ENCODE measurements at places on chromosomes 6 and 20. TPM values are rescaled to one million over a fixed set of nuclear protein-coding genes. Genes with fewer than 3 reads are reported as not detected.

SLC32A1 gene
- not detected for polyA plus RNA-seq

SNX3 gene
- polyA plus RNA-seq = 59.7 TPM

RNF182 gene
- polyA plus RNA-seq = 0.34 TPM

RHAG gene
- polyA plus RNA-seq = not detected

AKAP7 gene
- polyA plus RNA-seq = 69.6 TPM

Measured in pancreas (tissue), 10 donors.